ENCODE measurements at places on chromosomes 3 and 15.

DNA sequence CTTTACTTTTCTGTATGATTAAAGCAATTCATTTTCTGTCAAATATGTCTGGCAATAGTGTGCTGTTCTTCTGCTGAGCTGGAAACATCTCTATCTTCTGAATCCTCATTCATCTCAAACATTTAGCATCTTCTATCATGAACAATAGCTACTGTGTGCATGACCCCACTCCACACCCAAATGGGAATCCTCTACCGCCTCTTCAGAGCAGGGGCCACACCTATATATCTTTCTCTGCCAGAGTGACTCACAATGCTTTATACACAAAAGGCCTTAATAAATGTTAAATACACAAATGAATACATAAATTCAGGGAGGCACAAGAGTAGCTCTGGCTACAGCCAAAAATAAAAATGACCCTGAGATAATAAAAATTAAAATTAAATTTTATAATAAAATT is 8.0 kb downstream of the ALDH1A2 start:
- no peak for DNase-seq

- no peak for DNase-seq
Observed at GRCh38 chr3:174820885-174821284, 38.2 kb upstream of the NAALADL2 start.

DNA sequence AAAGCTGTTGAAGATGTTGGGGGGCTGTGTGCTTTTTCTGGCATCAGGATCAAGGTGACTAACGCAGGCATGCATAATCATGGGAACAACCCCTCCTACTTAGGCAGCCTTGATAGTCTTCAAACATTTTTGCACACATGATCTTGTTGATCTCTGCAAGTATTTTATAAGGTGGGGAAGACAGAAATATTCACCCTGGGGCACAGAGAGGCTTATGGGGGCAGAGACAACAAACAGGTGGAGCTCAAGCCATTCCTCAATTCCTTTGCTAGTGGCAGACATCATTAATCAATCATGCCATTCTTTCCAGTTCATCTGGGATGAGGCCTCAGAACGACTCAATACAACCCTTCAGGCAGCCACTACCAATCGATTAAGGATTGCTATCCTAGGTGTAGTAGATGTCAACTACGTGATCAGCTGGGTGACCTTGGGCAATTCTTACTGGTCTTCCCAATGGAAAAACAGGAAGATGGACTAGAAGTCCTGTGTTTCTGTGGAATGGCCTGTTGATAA is 110.3 kb upstream of the SMAD3 start:
- DNase-seq = no peak

DNA sequence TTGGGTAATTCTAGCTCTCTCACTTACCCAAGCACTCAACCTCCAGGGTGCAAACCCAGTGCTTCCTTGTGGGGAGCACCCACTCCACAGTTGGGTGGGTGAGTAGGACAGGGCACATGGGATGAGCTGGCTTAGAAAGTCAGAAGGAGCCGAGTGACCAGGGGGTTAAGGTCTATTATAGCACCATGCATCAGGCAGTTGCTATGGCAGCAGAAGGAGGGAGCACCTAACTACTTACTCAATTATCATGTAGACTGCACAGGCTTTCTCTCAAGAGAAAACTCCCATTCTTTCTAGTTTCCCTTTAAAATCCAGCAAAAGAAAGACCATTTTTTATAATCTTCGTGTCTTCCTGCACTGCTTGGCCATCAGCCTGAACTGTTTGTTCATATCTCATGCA is 163.0 kb downstream of the OCA2 start:
- no peak for DNase-seq

- DNase-seq = no peak
Observed at GRCh38 chr3:54836871-54837270, 91.0 kb downstream of the LRTM1 start.

DNA sequence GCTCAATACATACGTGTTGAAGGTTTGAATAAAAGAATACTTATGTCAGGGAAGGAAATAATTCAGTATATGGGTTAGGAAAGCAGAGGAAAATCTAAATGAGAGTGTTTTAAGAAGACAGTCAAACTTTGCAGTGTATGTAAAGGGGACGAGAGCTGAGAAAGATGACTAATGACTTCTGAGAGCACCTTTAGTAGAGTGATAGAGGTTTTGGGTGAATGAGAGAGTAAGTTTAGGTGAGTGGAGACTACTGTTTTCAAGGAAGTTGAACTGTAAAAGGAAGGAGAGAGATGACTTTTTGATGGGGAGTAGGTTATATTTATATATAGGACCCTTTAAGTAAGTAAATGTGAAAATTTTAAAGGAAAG is 9.4 kb downstream of the TBC1D23 start:
- no peak for DNase-seq

GRCh38 chr3:158742871-158743663 is 10.8 kb upstream of the RARRES1 start:
- no peak for DNase-seq

- no peak for DNase-seq
Observed at GRCh38 chr3:50008931-50009330, 69.0 kb downstream of the RBM6 start.
